Epithelial cell of proximal tubule (primary cell): ENCODE measurements at places on chromosomes 5 and 9. TPM values are rescaled to one million over a fixed set of nuclear protein-coding genes. Genes with fewer than 3 reads are reported as not detected.

DNA sequence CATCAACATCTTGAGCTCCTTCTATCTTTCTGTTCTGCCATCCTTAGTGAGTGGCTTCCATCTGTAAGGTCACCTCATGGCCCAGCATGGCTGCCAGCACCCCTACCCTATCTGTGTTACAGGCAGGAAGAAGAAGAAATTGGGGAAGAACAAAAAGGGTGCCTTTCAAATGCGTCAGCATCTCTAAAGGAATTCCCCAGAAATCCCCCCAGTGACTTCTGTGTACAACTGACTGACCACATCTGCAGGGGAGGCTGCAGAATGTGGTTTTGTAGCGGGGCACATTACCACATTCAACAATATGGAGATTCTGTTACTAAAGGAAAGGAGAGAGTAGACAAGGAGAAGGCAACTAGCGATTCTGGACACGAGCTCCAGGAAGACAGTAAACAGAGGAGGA, 40.1 kb downstream of the ALG2 start:
- no peak for DNase-seq

GRCh38 chr9:136611119-136611518, 51.6 kb upstream of the EGFL7 start:
- DNase-seq, result no peak

GRCh38 chr9:76808636-76809035, 44.4 kb downstream of the PCA3 start:
- DNase-seq, result no peak

GRCh38 chr9:108104991-108105390, 615.4 kb upstream of the KLF4 start:
- DNase-seq, result no peak

- no peak for DNase-seq
Measured at GRCh38 chr5:56450766-56451165, 217.6 kb upstream of the ANKRD55 start.

GRCh38 chr5:93807846-93808245, 66.4 kb upstream of the POU5F2 start:
- no peak for DNase-seq

GRCh38 chr5:14025569-14026286, 81.2 kb upstream of the DNAH5 start:
- no peak for DNase-seq

DNA sequence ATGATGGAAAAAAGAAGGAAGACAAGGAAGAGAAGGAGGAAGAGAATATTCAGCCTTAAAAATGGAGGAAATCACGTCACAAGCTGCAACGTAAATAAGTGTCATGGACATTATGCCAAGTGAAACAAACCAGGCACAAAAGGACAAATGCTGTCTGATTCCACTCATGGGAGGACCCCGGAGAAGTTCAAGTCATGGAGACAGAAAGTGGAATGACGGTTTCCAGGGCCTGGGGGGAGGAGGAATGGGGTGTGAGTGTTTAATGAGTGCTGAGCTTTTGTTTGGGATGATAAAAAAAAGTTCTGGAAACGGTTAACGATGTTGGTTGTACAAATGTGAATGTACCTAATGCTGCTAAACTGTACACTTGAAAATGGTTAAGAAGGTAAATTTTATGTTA, 439.5 kb downstream of the GADD45G start:
- DNase-seq, result no peak

GRCh38 chr5:89034588-89034987, 151.6 kb upstream of the MEF2C start:
- no peak for DNase-seq

DNA sequence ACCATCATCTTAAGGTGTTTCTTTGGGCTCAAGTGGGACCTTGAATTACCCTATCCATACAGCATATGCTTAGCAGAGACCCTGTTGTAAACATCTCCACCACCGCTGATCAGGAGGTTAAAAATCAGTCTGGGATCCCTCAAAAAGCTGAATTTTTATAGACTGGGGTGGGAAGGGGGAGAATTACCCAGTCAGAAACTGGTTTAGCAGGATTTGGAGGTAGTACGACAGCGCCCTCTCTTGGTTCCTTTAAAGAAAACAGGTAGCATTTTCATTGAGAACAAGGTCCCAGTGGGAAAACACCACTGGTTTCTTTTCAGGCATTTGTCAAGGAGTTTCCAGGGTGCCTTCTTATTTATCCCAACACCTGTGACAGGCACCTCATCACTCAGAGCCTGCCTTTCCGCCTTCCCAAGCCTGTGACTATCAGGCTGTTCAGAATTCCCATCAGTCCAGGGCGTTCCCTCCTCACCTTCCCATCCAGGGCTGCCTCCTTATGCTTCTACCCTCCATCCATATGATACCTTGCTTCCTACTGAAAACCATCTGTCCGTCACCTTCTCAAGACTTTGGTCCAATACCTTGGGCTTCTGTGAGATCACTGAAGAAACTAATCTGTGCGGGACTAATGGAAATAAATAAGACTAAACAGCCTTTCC, 203.8 kb upstream of the RAI14 start:
- no peak for DNase-seq

DNA sequence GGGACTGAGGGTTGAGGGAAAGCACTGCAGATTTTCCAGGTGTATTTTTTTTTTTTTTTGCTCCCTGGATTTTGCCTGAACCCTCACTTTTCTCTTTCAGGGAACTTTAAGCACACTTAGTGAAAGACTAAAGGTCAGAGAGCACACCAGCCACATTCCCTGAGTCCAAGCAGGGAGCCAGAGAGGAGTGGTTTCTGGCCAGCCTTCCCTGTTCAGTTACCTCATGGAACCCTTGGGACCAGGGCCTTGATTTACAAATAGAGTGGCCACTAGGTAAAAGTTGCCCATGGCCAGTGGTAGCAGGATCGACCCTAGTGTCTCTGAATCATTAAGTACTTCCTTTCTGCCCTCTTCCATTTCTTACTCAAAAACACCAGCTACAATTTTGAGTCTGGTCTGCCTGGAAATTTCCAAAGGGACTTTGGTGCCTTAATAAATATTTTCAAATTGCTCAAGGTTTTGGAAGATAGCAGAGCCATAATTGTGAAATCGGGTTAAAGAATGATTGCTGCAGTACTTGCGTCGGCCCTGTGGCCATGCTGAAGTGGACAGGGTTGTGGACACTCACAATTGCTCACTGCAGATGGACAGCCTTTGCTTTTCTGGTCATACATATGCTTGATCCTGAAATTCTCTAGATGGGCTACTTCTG, 14.5 kb downstream of the PALM2AKAP2 start:
- DNase-seq, result no peak

GRCh38 chr9:113481176-113481787, 17.8 kb downstream of the RGS3 start:
- no peak for DNase-seq

- DNase-seq, result no peak
Measured at GRCh38 chr9:119853126-119853525, 483.9 kb upstream of the BRINP1 start.

GRCh38 chr5:36876965-36877666, 547 bp downstream of the NIPBL start:
- DNase-seq, result no peak

- DNase-seq, result no peak
Measured at GRCh38 chr5:59178071-59178470, 595.2 kb downstream of the RAB3C start.

DNA sequence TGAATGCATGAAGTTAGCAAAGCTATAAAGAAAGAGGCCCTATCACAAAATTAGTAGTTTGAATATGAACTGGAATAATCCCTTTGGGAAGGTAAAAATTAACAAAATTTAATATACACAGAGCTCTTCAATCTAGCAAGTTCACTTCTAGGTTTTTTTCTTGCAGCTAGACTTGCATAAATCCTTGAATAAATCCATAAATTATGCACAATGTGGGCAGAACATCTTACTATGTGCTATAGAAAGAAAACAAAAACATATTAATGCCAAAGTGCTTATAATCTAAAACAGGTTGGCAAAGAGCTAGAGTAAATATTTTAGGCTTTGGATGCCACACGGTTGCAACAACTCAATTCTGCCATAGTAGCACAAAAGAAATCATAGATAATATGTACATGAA, 138.5 kb upstream of the FREM1 start:
- DNase-seq, result no peak

DNA sequence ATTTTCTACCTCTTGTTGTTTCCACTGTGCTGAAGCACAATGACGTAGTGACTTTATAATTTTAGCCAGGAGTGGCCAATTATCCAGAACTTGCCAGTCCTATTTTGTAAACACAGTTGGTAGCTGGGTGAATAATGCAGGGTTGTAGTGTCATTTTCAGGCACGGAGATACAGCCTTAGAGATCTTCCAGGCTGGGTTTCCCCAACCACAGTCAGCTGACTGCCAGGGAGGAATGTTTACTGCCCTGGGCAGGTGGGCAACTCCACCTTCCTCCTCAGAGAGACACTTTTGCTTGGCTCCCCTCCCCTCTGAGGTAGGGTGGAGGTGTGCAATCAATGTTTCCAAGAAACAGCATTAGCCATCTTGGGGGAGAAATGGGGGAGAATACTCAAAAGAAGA, 228.1 kb upstream of the NR4A3 start:
- no peak for DNase-seq

- DNase-seq, result no peak
Measured at GRCh38 chr5:176530393-176530982, 6.7 kb downstream of the RNF44 start.

DNA sequence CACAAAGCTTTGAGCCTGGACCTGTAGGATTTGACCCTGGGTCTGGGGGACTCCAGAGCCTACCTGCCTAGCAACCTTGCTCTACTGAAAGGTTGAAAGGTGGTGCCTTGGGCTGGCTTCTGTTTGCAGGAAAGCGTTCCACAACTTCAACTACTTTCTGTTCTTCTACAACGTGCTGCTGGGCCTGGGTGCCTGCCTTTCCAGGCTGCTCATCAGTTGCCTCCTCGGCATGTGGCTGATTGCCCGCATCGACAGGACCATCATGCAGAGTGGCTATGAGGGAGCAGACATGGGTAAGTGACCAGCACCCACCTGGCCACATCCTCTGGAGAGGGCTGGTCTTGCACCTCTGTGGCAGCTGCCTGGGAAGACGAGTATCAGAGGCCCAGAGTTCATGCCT, 13.6 kb upstream of the CCDC180 start:
- no peak for DNase-seq

GRCh38 chr5:132474881-132475496, 15.6 kb downstream of the IRF1 start:
- DNase-seq, result no peak

CDH10 gene
- 0.43 and 0.58 TPM in 2 replicates for total RNA-seq

PHF2 gene
- total RNA-seq, result 11.4 and 16.2 TPM in 2 replicates

DOCK8 gene
- 0.51 and 0.92 TPM in 2 replicates for total RNA-seq

HTR4 gene
- not detected in 2 replicates for total RNA-seq

TMEM232 gene
- 0.86 TPM in 1 of 2 replicates, not detected in the other for total RNA-seq

TMC1 gene
- not detected in 2 replicates for total RNA-seq

ENTREP1 gene
- 0.87 and 4.6 TPM in 2 replicates for total RNA-seq

PHF24 gene
- total RNA-seq, result 0.12 TPM in 1 of 2 replicates, not detected in the other

SOX30 gene
- 0.23 TPM in 1 of 2 replicates, not detected in the other for total RNA-seq

MPDZ gene
- 14.0 and 18.4 TPM in 2 replicates for total RNA-seq
